ENCODE measurements at places on chromosomes 4 and X. TPM values are rescaled to one million over a fixed set of nuclear protein-coding genes. Genes with fewer than 3 reads are reported as not detected.
A peak's percentile ranks its signal among the peaks of the same experiment; 100 is the strongest.

CITED1 gene
- total RNA-seq = 27.0 TPM

MAGIX gene
- total RNA-seq = 40.9 TPM

PRR32 gene
- not detected for total RNA-seq

PPP4R3C gene
- not detected for total RNA-seq

ZNF630 gene
- total RNA-seq = 6.0 TPM

AFAP1 gene
- total RNA-seq = 27.8 TPM

CENPC gene
- 33.2 TPM for total RNA-seq

SSX3 gene
- not detected for total RNA-seq

NXF2 gene
- not detected for total RNA-seq

MAGED4B gene
- total RNA-seq = 15.0 TPM

DNA sequence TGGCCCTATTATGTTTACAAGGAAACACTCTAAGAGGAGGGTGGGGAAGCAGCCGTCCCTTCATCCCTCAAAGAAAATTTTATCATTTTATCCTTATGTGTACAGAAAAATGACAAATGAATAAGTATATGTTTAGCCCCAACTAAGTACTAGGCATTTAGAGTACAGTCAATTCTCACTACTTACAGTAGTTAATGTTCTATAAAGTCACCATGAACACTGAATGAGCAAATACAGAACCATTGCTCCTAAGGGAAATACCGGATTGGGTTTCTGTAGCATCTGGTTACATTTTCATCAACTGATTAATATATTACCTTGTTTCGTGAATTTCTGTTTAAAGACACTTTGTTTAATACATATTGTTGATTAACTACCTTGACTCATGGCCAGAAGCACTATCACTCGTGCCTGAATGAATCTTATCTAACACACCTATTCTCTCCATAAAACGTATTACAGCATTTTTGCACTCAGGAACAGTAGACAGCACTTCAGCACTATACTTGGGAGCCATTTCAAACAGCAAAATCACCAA is 109.3 kb downstream of the ASB9 start:
- H3K27ac ChIP-seq = no peak overlapping the region
- no peak for DNase-seq
- H3K4me1 ChIP-seq = no peaks in the 10 kb centered on the region
- no peaks in the 10 kb centered on the region for H3K27me3 ChIP-seq
- H3K36me3 ChIP-seq = no peaks in the 10 kb centered on the region

GRCh38 chrX:141638550-141638949 is 49.0 kb downstream of the SPANXA2 start:
- H3K36me3 ChIP-seq = no peaks in the 10 kb centered on the region
- no peak overlapping the region for H3K27ac ChIP-seq
- no peak overlapping the region for H3K4me3 ChIP-seq
- H3K27me3 ChIP-seq = no peaks in the 10 kb centered on the region
- no peak for DNase-seq

GRCh38 chr4:52645300-52645699 is 13.8 kb downstream of the USP46 start:
- H3K4me3 ChIP-seq = no peak overlapping the region
- no peak for DNase-seq
- H3K36me3 ChIP-seq = no peaks in the 10 kb centered on the region
- no peak overlapping the region for H3K27ac ChIP-seq

- H3K36me3 ChIP-seq = no peaks in the 10 kb centered on the region
- peak; percentile 3 for DNase-seq
- no peaks in the 10 kb centered on the region for H3K4me1 ChIP-seq
These were observed 572.4 kb upstream of the GALNT7 start for GRCh38 chr4:172596206-172596605.

GRCh38 chrX:71128915-71129765 is 10.7 kb downstream of the MED12 start:
- peaks cover 12% of the 10 kb centered on the region for H3K36me3 ChIP-seq
- H3K4me3 ChIP-seq = no peak overlapping the region
- no peaks in the 10 kb centered on the region for H3K27me3 ChIP-seq
- peak; percentile 54 for DNase-seq
- no peaks in the 10 kb centered on the region for H3K4me1 ChIP-seq
- no peak overlapping the region for H3K27ac ChIP-seq

GRCh38 chr4:89836897-89837384 is at the start of gene SNCA:
TSS of gene SNCA (minus strand) at chr4:89837161. CDS start at chr4:89835667, 1,494 bp downstream.
- peak; percentile 79 for DNase-seq
- peak within 1 kb of the TSS; percentile 15 for H3K4me3 ChIP-seq
- H3K27me3 ChIP-seq = no peaks in the 10 kb centered on the region
- H3K27ac ChIP-seq = peak within 1 kb of the TSS; percentile 47
- H3K4me1 ChIP-seq = peaks cover 3% of the 10 kb centered on the region
- no peaks in the 10 kb centered on the region for H3K36me3 ChIP-seq

DNA sequence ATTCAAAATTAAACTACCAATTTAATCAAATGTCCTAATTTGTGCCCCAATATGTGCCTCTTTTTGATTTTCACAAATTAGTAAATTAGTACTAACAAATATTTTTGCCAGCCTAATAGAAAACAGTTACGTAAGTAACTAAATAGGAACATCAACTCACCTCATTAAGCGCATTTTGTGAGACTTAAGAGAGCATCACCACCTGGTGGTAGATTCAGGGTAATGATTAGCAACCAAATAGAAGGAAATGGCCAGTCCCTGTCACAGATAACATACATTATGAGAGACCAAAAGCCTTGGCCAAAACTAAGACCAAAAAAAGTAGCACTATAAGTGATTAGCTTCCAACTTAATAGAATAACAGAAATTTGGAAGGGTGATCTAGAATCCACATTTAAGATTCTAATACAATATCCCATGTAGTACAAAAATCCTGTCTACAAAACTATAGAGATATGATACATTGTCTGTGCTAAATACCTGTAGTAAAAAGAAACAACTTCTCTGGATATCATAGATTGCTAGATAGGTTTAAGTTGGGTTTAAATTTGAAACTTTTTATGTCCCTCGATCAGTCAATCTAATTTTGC is 46.7 kb downstream of the C4orf46 start:
- no peaks in the 10 kb centered on the region for H3K36me3 ChIP-seq
- no peak for DNase-seq
- H3K4me1 ChIP-seq = no peaks in the 10 kb centered on the region
- H3K27ac ChIP-seq = no peak overlapping the region

- H3K27me3 ChIP-seq = peaks cover 54% of the 10 kb centered on the region
- peaks cover 5% of the 10 kb centered on the region for H3K4me1 ChIP-seq
- no peak for DNase-seq
- no peaks in the 10 kb centered on the region for H3K36me3 ChIP-seq
These were observed 2.0 kb upstream of the ARX start for GRCh38 chrX:25017667-25018247.

DNA sequence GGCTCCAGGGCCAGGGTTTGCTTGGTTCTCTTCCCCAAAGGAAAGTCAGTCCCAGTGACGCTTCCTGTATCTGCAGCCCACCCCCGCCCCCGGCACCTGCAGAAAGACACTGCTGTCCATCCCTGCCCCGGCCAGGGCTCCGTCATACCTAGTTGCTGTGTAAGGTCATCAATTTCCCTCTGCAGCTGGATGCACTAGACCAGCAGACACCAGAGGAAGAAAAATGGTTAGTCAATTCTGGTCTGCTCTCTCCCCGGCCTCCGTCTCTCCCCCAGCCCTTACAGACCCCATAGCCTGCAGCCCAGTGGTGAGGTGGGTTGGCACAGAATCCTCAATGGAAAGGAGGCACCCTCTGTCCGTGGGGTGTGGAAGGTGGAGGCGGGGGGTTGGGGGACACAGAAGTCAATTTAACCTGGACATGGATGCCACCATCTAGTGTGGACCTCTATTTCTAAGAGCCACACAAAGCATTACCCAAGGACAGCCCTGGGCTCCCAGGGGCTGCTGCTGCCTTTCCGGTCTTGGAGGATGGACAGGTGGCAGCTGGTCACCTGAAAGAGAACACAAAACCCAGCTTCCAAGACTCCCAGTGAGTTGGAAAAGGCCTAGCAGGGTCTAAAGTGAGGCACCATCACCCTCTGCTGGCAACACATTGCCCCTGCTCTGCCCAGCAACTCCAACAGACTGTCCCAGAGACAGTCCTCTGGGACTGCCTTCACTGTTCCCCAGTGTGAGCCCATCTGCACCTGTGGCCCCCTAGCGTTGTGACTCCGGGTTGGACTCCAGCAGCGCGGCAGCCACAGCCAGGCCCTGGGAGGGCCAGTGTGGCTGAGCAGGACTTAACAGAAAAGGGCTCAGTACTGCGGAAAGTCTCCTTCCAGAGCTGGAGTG is 40.2 kb upstream of the NHSL2 start:
- H3K27ac ChIP-seq = no peak overlapping the region
- DNase-seq = peak; percentile 1
- H3K4me1 ChIP-seq = no peaks in the 10 kb centered on the region
- no peaks in the 10 kb centered on the region for H3K36me3 ChIP-seq
- H3K4me3 ChIP-seq = no peak overlapping the region

GRCh38 chr4:32030406-32030805 is 1310.2 kb downstream of the PCDH7 start:
- H3K27ac ChIP-seq = no peak overlapping the region
- DNase-seq = no peak
- H3K4me1 ChIP-seq = peaks cover 6% of the 10 kb centered on the region
- no peaks in the 10 kb centered on the region for H3K36me3 ChIP-seq

GRCh38 chr4:25809996-25810395 is 52.8 kb downstream of the SEL1L3 start:
- H3K4me3 ChIP-seq = no peak overlapping the region
- peaks cover 17% of the 10 kb centered on the region for H3K4me1 ChIP-seq
- DNase-seq = no peak

DNA sequence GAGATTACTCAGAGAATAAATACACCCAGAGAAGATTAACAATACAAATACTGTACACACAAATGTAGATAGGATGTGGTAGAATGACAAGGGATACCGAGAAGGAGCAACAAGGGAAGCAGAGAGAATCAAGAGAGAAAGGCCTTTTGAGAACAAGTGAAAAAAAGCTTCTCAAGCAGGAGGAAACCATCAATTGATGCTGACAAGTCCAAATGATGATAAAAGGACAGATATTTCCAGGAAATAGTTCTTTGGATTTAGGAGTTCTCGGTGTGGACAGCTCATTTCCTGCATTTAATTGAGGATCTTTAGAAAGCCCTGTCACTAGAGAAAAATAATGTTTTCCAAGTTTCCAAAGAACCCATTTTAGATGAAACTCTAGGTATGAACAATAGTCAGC is 48.1 kb downstream of the NPY5R start:
- no peak overlapping the region for H3K27ac ChIP-seq
- H3K4me3 ChIP-seq = no peak overlapping the region
- H3K36me3 ChIP-seq = no peaks in the 10 kb centered on the region
- DNase-seq = no peak
- no peaks in the 10 kb centered on the region for H3K4me1 ChIP-seq
- H3K27me3 ChIP-seq = no peaks in the 10 kb centered on the region

DNA sequence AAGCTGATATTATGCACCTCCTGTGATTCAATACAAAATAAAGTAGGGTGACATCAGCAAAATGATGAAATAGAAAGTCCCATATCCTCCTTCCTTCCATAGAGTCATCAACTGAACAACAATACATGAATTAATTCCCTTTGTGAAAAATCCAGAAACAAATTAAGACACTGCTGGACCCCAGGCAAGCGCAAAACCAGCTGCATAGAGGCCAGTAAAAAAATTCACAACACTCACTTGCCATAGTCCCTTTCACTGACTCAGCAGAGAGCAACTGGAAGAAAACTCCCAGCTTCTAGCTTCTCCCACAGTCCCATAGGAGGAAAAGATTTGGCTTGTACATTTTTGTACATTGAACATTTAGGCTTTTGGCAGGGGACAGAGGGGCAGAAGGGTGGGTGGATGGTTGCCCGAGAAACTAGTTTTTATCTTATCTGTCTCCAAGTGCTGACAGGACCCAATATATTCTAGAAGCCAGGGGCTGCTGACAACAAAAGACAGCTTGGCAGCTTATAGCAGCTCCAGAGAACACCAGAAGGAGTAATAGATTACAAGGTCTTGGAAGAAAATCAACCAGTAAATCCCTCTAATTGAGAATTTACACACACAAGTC is 124.6 kb downstream of the NDST3 start:
- no peak overlapping the region for H3K27ac ChIP-seq
- H3K27me3 ChIP-seq = no peaks in the 10 kb centered on the region
- H3K4me1 ChIP-seq = no peaks in the 10 kb centered on the region

DNA sequence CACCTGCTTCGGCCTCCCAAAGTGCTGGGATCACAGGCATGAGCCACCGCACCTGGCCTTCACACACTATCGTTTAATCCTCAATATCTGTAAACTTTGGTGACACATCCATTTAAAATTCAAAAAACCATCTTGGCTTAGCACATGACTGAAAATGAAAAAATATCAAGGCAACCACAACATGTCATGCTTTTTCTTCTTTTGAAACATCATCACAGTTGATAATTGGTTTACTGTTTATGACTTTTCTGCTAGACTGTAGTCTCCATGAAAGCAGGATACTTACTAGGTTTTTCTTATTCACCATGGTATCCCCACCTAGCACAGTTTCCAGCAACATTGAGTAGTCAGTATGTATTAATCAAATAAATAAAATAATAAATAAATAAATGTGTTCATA is 11.0 kb downstream of the GNRHR start:
- H3K4me1 ChIP-seq = no peaks in the 10 kb centered on the region
- H3K27ac ChIP-seq = no peak overlapping the region
- no peaks in the 10 kb centered on the region for H3K36me3 ChIP-seq

- H3K36me3 ChIP-seq = no peaks in the 10 kb centered on the region
- no peak overlapping the region for H3K27ac ChIP-seq
- H3K4me1 ChIP-seq = peaks cover 5% of the 10 kb centered on the region
- DNase-seq = no peak
- no peaks in the 10 kb centered on the region for H3K27me3 ChIP-seq
These were observed 38.6 kb downstream of the TMEM150C start for GRCh38 chr4:82523179-82523578.

GRCh38 chr4:105896984-105897775 is 1.9 kb downstream of the NPNT start:
- H3K36me3 ChIP-seq = no peaks in the 10 kb centered on the region
- H3K4me3 ChIP-seq = no peak overlapping the region
- DNase-seq = peak; percentile 38
- H3K27me3 ChIP-seq = no peaks in the 10 kb centered on the region
- H3K27ac ChIP-seq = peak overlapping the region; percentile 96

GRCh38 chr4:19736968-19737756 is 514.5 kb upstream of the SLIT2 start:
- H3K27ac ChIP-seq = no peak overlapping the region
- DNase-seq = no peak

GRCh38 chr4:133129237-133129636 is 19.9 kb upstream of the PCDH10 start:
- H3K36me3 ChIP-seq = no peaks in the 10 kb centered on the region
- no peak overlapping the region for H3K4me3 ChIP-seq
- no peak overlapping the region for H3K27ac ChIP-seq

GRCh38 chr4:51942108-51942832 is 77.9 kb downstream of the LRRC66 start:
- H3K4me1 ChIP-seq = no peaks in the 10 kb centered on the region
- no peak overlapping the region for H3K4me3 ChIP-seq
- no peaks in the 10 kb centered on the region for H3K27me3 ChIP-seq
- DNase-seq = no peak

GRCh38 chrX:132071254-132071653 is 48.2 kb downstream of the STK26 start:
- no peak overlapping the region for H3K4me3 ChIP-seq
- no peak overlapping the region for H3K27ac ChIP-seq
- DNase-seq = no peak
- no peaks in the 10 kb centered on the region for H3K27me3 ChIP-seq

- no peaks in the 10 kb centered on the region for H3K27me3 ChIP-seq
- DNase-seq = no peak
- no peaks in the 10 kb centered on the region for H3K4me1 ChIP-seq
- no peak overlapping the region for H3K4me3 ChIP-seq
- H3K36me3 ChIP-seq = no peaks in the 10 kb centered on the region
These were observed 16.6 kb upstream of the CXCL3 start for GRCh38 chr4:74055096-74055495.
